Activated CD4-positive, alpha-beta T cell treated with anti-CD3 and anti-CD28 coated beads, Interleukin-2, amount 50 U/mL, for 4 hours (primary cell): ENCODE measurements at places on chromosomes 4 and X.

- DNase-seq = no peak
Observed at GRCh38 chr4:158327525-158327924, 117.2 kb downstream of the TMEM144 start.

DNA sequence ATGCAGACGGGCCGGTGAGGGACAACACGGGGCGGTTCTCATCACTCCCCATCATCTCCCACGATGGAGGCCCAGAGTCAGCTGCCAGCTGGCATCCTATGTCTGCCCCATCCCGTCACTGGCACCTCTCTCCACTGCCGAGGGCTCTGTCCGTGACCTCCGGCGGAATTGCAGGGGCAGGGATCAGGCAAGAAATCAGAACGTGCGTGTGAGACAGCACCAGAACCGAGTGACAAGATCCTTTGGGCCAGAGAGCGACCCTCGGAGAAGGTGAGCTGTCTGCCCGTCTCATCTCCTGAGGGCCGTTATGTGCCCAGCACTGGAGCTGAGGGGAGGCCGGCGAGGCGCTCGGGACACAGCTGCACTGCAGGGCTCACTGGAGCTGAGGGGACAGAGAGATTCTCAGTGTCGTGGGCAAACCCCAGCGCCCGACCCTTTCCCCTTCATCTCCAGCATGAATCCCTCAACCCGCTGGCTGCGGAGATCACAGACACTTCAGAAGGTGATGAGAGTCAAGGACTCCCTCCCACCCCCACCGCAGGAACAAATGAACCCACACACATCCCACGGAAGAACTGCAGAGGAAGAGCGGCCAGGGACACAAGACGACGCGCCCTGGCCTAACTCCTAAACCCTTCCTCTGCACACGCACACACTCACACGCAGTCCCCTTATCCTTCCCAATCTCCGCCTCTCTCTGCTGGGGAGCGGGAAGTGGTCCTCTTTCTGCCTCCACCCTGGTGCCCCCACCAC, 128.7 kb downstream of the AFAP1 start:
- no peak for DNase-seq

DNA sequence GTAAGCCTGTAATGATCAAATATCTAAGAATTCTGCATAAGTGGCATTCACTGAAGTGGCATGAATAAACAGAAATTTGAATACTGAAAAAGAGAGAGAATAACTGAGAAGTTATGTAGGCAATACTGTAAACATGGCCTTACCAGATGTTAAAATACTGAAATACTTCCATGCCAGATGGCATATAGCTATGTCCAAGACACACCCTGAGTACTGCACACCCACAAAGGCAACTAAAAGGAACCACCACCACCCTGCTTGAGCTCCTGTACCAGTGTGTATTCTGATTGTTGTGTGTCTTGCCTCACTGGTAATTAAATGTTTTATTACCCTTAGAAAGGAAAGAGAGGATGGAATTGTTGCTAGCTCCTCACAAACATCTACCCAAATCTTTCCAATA, 192.1 kb downstream of the ADAMTS3 start:
- DNase-seq = no peak

- DNase-seq = no peak
Observed at GRCh38 chrX:104854188-104854587, 288.2 kb downstream of the IL1RAPL2 start.

DNA sequence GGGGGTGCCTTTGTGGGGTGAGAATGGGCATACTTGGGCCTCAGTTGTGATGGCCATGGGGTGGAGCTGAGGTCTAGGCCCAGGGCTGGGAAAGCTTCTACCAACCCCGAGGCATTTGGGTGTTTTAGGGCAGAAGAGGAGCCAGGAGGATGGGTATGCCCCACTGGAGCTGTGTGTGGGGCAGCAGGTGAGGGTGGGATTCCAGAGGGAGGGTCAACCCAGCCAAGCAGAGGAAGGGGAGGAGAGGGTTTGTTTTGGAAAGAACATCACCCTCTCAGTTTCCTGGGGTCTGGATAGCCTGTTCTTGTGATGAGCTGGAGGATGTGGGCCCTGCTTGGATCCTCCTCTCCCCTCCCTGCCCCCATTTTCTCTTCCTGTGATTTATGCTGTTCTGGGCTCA, 620 bp downstream of the IL9R start:
- no peak for DNase-seq

DNA sequence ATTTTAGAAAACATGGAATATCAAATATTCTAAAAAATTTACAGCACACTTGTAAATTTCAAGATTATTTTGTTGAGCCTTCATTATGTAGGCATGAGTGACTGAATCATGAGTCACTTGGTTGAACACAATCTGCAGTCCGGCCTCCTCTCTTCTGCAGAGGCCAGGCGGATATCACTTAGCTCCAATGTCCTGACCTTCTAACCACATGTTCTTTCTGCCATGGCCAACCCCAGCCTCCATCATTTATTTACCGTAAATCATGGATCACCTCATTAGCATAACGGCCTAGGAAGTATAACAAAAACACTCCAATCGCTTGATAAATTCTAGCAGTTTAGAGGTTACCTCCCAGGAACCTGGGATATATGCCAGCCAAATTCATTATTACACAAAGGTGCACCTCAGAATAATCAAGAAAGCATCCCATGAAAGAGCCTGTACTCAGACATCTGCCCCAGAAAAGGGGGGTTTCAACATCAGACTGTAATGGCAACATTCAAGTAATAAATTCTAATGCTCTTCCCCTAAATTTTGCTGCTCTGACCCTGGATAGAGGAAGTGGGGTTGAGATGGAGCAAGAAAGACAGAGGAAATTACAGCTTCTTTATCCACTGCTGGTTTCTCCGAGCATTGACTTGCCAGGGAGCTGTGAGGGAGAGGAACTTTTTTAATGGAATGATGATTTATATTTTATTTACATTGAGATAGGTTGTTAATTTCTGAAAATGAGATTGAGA, 2153.6 kb upstream of the AGA start:
- DNase-seq = no peak

DNA sequence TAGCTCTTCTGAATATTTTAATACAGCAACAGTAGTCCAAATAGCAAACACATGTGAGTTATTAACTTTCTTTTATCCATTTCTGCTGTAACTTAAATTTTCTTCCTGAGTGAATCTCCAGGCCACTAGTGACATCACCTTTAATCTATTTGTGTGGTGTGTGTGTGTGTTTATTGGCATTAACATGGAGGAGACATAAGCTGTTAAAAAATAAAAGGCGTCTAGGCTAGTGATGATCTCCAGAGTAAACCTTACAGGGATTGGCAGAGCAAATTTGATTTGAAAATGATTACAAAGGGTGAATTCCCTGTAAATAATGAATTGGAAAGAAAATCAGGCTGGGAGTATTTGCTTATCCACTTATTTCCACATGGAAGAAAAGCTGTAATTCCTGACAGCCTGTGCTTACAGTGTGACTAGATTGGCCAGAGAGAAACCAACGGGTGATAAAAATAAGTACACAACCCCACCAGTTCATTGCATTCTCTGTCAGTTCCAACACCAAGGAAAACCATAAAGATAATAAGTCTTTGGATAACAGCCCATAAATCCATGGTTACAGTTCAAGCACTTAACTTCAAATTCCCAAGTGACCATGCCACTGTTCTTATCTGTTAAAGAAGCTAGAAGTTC, 186.1 kb downstream of the ENOX2 start:
- no peak for DNase-seq
